Effector CD8-positive, alpha-beta T cell (primary cell): ENCODE measurements at places on chromosomes 7 and 10.

- DNase-seq, result no peak
These were observed 335.7 kb downstream of the PHTF2 start for GRCh38 chr7:78134256-78134655.

DNA sequence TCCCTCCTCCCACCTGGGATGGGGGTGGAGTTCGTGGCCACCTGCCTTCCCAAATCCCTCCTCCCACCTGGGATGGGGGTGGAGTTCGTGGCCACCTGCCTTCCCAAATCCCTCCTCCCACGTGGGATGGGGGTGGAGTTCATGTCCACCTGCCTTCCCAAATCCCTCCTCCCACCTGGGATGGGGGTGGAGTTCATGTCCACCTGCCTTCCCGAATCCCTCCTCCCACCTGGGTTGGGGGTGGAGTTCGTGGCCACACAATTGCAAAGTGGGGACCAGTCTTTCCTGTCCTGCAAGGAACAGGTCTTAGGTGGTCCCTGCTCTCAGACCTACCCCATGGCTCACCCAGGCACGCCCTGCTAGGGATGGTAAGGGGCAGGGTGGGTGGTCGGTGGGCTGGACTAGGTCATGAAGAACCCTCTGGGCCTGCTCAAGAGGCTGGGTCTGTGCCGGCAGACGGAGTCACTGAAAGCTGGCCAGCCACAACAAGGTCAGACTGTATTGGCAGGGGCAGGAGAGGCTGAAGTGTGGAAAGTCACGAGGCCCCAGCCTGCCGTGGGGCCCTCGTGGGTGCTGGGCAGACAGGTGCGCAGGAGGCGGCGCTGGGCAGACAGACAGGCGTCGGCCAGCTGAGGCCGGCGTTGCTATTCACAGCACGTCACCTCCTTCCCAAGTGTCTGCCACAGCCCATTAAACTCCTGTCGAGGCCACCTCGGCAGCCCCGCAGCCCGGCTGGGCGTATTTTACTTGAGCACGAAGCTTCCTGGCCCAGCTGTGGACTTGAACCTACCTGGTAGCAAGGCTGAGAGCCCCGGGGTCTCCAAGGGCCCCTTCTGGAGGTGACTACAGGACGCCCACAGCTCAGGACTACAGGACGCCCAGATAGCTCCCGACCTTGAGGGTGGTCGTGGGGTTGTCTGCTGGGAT lies 4.1 kb downstream of the KNDC1 start:
- DNase-seq, result no peak

DNA sequence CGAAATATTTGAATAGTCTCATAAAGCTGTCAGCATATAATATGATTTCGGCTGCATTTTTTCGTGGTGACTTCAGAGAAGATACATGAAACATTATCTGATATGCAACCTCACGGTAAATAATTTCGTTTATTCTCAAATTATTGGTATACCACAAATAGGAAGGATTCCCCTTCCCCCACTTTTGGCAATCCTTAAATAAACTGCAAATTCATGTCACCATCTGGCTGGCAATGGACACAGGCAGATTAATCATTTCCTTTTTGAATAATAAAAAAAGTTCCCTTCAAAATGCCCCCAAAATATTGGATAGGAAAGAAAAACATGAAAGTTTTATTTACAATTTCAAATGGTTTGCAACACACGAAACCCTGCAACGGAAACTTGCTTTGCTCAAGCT lies 234.5 kb upstream of the MEOX2 start:
- no peak for DNase-seq

DNA sequence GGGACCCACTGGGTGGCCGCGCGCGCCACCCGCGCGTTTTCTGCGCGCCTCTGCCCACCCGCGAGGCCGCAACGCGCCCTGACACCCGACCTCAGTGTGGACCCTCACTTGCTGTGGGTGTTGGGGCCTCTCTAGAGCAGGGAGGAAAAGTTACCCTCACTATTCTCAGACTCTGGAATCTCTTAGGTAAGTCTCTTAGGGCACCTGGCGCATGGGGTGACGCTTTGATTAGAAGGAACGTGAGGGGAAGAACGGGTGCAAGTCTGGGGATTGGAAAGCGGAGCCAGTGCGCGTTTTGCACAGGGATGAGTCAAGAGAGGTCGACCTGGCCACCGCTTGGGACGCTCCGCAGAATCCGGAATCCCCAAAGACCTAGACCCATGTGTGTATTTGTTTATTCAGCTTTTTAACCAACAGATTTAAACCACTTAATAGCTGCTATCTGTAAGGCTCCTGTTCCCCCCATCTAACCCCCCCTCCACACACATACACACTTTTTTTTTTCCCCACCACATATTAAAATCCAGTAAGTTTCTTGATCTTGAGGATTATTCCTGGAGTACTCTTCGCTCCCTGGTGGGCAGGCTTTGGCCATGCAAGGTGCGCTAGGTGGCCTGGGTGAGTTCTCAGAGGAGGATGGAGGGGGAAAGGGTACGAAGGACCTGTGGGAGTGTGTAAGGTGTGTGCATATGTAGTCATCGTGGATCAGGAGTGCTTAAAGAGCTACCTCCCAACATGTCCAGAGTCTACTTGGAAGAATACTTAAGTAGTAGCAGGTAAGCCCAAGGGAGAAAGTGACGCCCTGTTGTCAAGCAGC lies 169.1 kb upstream of the PPP1R3A start:
- DNase-seq, result no peak

GRCh38 chr7:73518470-73518869 lies 3.6 kb downstream of the BAZ1B start:
- DNase-seq, result no peak

GRCh38 chr7:38630720-38631673 lies at the start of gene AMPH:
Gene AMPH (minus strand): TSS chr7:38631373. CDS start chr7:38631351, 22 bp downstream.
- no peak for DNase-seq
